ENCODE measurements at places on chromosomes 3 and 15.

- DNase-seq = no peak
Observed at GRCh38 chr3:156680243-156680914, 6.0 kb downstream of the TIPARP start.

DNA sequence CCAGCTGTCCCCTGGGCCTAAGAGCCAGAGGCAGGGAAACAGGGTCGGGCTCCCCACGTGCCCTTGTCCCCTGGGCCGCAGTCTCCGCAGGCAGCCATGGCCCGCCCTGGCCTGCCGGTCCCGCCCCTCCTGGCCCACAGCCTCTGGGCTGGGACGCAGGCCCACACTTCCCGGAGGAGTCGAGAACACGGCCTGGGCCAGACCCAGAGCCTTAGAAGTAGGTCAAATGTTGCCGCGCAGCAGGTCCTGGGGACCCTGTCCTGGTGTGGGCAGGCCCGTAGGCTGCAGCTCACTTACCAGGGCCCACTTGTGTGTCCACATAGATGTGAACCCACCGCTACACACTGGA, 4.3 kb upstream of the MYL3 start:
- no peak for DNase-seq

DNA sequence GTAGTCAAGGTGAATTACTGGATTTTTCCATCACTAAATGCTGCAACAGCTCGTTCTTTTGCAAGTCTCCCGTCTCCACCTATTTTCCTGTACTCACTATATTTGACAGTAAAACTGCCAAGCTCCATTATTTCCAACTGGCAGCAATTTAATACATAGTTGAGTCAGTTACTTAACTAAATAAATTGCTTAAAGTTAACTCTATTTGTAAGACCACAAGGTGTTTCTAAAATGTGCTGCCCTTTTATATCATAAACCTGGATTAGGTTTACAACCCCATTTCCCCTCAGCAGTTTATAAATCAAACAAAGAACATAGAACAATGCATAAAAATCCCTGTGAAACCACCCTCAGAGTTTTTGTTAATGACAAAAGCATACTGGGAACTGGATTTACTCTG, 211.4 kb upstream of the DPH6 start:
- DNase-seq = no peak

DNA sequence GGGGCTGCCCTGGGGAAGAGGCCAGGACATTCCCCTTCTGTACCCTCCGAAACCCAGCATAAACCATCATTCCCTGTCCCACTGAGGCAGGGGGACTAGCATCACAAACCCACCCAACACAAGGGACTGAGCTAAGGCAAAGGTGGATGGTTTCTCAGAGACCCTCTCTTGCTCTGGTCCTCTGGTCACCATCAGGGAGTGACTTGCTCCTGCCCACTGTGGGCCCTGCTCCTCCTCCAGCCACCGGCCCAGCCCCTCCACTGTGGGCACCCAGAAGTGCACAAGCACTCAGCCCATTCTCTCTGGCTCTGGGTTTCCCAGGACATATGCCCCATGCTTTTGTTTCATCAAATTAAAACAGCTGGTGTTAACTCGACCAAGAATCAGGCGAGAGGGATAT, 44.9 kb downstream of the PTH1R start:
- DNase-seq = no peak

GRCh38 chr3:104831071-104831470, 535.6 kb upstream of the ALCAM start:
- DNase-seq = no peak

All from activated effector memory CD4-positive, alpha-beta T cell treated with anti-CD3 and anti-CD28 coated beads, Interleukin-2, amount 50 U/mL, for 16 hours (primary cell).